GM18507 (cell line): ENCODE measurements at places on chromosomes 6 and 20.

DNA sequence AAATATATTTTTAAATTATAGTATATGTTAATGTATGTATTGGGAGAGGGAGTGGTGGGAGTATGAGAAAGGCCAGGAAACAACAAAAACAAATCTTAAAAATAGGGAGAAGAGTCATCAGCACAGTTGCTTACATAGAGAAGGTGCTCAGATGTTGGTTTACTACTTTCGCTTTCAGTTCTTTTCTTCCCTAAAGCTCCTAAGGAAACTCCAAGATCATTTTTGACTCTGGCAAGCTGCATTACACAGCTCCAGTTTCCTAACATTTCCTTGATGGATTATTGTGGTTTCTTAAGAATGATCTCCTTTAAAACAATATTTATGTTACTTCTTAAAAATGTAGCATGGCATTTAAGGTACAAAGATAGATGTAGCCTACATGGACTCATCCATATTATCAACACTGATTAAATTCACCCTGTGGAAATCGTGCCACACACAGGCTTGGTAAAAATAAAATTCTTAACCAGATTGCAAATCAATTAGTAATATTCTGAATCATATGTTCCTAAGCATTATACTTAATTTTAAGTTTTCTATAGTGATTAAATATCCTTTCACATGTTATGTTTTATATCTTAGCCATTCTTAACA, 118.0 kb upstream of the MAN1A1 start:
- no peak for DNase-seq

DNA sequence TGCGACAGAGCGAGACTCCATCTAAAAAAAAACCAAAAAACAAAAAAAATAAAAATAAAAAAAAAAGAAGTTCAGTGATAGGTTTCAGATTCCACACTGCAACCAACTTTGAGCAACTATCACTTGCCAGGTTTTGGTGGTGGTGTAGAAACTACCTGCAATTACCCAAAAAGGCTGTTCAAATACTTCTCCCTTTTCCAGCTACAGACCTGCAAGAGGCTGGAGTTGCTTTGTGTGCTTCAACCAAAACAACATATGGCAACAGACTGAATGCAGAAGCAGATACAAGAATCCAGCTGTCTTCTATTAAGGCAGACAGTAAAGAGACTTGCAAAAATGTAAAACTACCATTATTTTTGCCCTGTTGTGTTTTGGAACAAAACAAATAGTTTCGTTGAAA, 9.3 kb upstream of the BCAS1 start:
- DNase-seq, result no peak

GRCh38 chr6:118697554-118697953, 46.2 kb upstream of the CEP85L start:
- no peak for DNase-seq

- no peak for DNase-seq
Measured at GRCh38 chr6:105785066-105785811, 300.9 kb upstream of the PRDM1 start.

- DNase-seq, result no peak
Measured at GRCh38 chr6:154543628-154544027, 33.1 kb upstream of the CNKSR3 start.

- no peak for DNase-seq
Measured at GRCh38 chr20:50983321-50983720, 24.7 kb downstream of the MOCS3 start.

DNA sequence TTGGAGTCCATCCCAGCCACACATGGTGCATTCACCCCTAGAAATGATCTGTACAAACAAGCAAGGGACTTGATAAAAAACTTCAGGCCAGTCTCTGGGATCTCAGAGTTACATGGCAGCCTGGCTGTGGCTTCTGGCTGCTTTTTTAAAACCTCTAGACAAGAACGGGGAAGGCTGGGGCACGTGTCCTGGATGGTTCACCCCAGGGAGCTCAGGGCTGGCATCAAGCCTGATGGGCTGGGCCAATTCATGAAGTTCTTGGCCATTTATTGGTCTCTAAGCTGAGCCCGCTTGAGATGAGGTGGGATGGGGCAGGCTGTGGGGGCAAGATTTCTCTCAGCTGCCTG, 10.4 kb upstream of the ZFAND3 start:
- no peak for DNase-seq

- DNase-seq, result no peak
Measured at GRCh38 chr6:40321616-40322015, 265.5 kb downstream of the LRFN2 start.

GRCh38 chr20:63576311-63576710, 2.3 kb upstream of the HELZ2 start:
- no peak for DNase-seq
